ENCODE measurements at places on chromosomes 1 and 21.

GRCh38 chr1:106937104-106937503 lies 119.4 kb upstream of the PRMT6 start:
- no peak for DNase-seq

- DNase-seq = no peak
Measured at GRCh38 chr1:221690858-221691257, 51.0 kb downstream of the DUSP10 start.

DNA sequence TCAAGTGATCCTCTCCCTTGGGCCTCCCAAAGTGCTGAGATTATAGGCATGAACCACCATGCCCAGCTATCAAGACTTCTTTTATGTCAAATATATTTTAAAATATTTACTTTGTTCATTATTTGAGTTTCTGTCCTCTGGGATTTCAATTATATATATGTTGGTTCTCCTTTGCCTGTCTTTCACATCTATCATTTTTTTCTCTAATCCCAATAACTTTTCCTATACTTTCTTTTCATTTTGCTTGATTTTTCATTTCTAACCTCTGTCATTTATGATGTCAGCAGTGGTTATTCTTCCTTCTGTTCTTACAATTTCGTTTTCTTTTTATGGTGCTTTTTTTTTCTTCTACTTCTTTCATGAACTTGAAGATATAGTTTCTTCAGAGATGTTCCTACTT lies 47.3 kb downstream of the SLC35F3 start:
- no peak for DNase-seq

DNA sequence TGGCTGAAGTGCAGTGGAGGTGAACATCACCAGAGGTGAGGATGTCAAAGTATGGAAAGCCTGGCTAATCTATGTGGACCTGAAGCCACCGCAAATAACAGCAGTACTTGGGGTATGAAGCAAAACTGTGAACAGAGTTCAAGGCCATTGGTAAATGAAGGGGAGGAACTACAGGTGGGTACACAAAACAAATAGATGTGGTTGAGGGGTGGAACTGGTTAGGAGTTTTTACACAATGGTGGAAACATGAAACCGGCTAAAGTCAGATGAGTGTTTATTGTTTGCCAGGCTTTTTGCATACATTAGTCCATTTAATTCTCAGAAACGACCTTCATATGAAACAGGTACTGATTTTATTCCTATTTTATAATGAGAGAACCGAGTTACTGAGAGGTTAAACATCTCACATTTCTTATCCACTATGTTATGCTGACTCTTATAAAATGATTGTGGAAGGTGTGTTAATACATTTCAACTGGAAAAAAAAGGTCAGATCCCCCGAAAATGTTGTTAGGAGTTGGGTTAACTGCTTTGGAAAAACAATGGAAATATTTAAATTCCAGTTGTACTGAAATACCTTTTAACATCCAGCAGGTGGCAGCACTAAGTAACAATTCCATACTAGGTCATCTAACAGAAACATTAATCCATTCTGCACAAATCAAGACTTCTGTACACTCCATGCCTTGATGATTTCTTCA lies 44.3 kb upstream of the GTF2B start:
- DNase-seq = no peak

- no peak for DNase-seq
Measured at GRCh38 chr1:151952811-151953210, 40.8 kb downstream of the S100A10 start.

GRCh38 chr1:6342056-6342455 lies 51.5 kb downstream of the ACOT7 start:
- DNase-seq = no peak

- no peak for DNase-seq
Measured at GRCh38 chr21:34574601-34575529, 40.0 kb downstream of the RCAN1 start.

GRCh38 chr1:54940042-54940441 lies 40.4 kb upstream of the TMEM61 start:
- DNase-seq = no peak

- DNase-seq = no peak
Measured at GRCh38 chr1:81702903-81703302, 97.8 kb upstream of the ADGRL2 start.

DNA sequence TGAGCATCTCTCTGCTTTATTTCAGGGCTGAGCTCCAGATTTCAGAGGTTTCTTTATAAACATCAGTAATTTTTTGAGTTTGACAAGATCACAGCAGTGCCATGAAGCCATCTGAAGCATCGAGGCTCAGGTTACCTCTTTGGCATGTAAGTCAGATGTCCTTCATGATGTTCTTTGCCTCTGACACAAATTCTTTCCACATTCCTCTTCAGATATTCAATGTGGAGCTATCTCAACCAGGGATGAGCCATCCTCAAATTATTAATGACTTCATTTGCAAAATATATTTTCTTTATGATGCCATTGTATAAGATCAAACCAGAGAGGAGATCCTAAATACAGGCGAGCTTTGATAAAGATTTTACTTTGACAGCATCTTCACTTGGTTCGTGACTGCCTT lies 256.7 kb downstream of the COL11A1 start:
- no peak for DNase-seq

DNA sequence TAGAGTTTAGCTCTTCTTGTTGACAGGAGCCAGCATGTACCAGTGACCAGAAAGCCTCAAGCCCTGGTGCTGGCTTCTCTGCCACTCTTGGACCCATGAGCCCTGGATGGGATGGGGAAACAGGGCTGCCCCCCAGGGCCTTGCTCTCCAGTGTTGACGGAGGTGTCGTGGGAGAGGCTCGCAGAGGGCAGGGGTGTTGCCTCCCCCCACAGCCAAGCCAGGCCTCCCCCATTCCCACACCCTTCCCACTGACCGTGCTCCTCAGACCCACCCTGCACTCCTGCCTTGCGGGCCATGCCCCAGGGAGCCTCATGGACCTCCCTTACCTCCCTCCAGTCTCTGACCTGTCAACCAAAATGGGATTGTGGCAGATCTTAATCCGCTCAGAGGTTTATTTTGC lies 123.8 kb upstream of the COL6A1 start:
- DNase-seq = no peak

GRCh38 chr1:116763787-116764465 lies 9.7 kb downstream of the CD2 start:
- no peak for DNase-seq

DNA sequence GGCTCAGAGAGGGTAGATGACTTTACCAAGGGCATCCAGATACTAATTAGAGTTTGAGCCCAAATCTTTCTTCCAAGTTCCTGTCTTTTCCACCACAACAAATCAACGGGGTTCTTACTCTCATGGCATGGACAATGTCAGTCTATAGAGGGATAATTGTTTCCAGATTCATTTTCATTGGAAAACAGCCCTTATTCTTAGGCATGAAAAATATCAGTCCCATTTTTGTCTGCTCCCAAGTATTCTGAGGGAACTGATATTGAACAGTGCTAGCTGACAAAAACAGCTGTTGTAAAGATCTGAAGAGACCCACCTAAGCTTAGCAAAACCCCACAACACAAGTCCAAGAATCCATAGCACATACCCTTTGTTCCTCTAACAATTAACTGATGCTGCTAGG lies 349.1 kb upstream of the BEND5 start:
- no peak for DNase-seq

DNA sequence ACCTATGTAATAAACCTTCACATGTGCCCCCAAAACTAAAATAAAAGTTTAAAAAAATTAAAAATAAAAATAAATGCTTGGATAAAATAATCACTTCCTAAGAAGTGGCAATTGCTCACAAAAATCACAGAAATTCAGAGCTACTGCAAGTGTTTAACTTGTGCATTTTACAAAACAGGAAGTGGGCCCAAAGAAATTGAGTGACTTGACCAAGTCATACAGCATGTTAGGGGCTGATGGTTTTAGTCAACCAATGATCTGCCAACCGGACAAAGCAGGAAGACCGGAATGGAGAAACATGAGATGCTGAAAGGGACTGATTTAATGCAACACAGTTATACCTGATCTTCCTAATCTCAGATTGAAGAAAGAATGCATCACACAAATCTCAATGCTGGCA lies 96.5 kb downstream of the SMYD2 start:
- no peak for DNase-seq

- no peak for DNase-seq
Measured at GRCh38 chr21:16250273-16250672, 520.5 kb downstream of the USP25 start.

- no peak for DNase-seq
Measured at GRCh38 chr1:26786437-26787380, 1.0 kb upstream of the PIGV start.

DNA sequence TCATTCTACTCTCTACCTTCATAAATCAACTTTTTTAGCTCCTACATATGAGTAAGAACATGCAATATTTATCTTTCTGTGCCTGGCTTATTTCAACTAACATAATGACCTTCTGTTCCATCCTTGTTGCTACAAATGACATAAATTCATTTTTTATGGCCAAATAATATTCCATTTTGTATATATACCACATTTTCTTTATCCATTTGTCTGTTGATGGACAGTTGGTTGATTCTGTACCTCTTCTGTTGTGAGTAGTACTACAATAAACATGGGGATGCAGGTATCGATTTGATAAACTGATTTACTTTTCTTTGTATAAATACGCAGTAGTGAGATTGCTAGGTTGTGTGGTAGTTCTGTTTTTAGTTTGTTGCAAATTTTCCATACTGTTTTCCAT lies 279.5 kb upstream of the NFIA start:
- no peak for DNase-seq

DNA sequence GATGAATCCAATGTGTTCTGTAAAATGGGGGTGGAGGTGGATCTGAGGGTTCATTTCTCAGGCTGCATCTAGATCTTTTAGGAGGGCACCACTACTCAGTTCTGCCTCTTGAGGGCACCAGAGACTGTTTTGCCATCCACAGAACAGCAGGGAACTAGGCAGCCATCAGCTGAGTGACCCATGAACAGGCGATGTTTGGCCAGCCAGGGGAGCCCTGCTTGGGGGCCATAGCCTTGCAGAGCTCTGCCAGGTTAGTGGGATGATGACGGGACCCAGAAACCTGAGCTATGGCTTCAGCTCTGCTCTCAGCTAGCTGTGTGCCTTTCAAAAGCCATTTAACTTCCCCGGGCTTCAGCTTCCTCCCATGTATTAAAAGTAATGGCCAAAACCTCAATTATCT lies 13.4 kb upstream of the NOS1AP start:
- DNase-seq = peak; percentile 36

DNA sequence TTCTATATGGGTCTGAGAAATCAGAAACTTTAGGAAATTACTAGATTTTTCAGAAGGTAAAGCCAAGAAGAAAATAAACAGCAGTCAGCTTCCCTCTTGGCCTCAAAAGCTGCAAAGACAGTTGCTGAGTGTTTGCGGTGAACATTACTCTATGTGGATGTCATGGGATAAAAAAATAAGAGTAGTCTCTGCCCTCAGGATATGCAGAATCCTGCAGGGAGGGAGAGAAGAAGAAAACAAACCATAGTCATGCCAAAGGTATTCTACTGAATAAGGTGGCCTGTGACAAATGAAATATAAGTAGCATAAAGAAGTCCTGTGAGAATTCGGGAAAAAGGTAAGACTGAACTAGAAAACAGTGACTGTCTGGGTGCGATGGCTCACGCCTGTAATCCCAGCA lies 19.0 kb downstream of the YARS1 start:
- no peak for DNase-seq

GRCh38 chr1:30490554-30491053 lies 232.8 kb downstream of the MATN1 start:
- no peak for DNase-seq

- DNase-seq = no peak
Measured at GRCh38 chr1:77514921-77515776, 167.3 kb downstream of the ZZZ3 start.

- no peak for DNase-seq
Measured at GRCh38 chr1:245995474-245995873, 511.6 kb downstream of the SMYD3 start.

DNA sequence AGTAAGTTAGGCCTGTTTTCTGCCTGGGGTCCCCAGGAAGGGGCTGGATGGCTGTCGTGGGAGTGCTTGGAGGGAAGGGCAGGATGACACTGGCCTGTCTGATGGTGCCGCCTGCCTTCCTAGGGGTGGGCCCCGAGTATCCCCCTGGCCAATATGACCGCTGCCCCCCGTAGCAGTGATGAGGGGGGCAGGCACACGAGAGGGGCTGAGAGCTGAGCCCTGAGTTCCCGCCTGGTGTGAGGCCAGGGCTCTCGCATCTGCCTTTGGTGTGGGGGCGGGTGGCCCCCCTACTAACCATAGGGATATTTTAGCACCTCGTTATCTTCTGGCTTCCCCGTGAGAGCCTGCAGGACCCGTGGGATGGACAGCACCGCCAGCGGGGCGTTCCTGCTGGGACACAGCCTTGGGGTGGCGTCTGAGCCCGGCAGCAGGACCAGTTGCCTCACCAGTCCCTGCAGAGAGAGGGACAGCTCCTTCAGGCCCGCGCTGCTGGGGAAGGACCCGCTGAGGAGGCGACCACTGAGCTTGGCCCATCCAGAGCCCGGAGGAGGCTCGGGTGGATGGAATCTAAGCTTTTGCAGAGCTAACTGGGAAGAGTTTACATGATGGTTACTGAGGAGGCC lies 10.4 kb downstream of the KRTAP10-1 start:
- no peak for DNase-seq

- DNase-seq = no peak
Measured at GRCh38 chr1:147201276-147201675, 23.9 kb downstream of the FMO5 start.

GRCh38 chr1:42847111-42847595 lies 740 bp downstream of the ZNF691 start:
- DNase-seq = no peak

- DNase-seq = no peak
Measured at GRCh38 chr1:109814993-109815786, 51.5 kb upstream of the EPS8L3 start.
